ENCODE measurements at places on chromosomes 16 and 17.

DNA sequence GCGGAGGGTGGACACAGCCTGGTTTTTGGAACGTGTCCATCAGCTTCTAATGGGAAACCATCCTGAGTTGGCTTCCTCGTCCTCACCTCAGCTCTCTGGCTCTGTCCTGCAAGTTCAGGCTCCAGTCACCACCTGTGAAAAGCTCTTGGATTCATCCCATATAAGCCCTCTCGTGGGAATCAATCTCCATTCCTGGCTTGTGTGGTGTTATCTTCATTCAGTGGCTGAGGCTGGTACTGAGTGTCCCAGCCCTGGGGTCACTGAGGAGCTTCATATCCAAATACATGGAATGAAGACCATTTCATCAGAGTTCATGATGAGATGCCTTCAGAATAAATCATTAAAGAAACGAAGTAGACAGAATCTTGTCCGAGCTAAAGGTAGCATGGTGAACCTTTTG lies 189.2 kb downstream of the RBFOX1 start:
- DNase-seq = no peak

GRCh38 chr16:53282975-53283946 lies 151.0 kb upstream of the RBL2 start:
- DNase-seq = no peak

DNA sequence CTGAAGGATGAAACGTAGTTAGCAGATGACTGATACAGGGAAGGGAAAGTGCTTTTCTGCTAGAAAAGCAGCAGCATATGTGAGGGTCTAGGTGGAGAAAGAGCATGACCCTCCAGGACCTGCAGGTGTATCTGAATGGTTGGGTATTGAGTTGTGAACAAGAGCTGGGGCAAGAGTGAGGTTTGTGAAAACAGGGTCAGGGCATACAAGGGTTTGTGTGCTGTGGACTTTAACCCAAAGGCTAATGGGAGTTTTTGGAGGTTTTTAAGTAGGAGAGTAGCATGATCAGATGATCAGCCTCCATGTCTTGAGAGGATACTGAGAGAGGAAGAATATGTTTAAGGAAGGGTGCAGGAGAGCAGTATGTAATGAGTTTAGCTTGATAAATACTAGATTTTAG lies 6.1 kb upstream of the CMTM1 start:
- DNase-seq = no peak

- DNase-seq = no peak
Measured at GRCh38 chr17:5950878-5951277, 119.3 kb upstream of the WSCD1 start.

- no peak for DNase-seq
Measured at GRCh38 chr17:79917902-79918484, 78.8 kb upstream of the CBX4 start.

DNA sequence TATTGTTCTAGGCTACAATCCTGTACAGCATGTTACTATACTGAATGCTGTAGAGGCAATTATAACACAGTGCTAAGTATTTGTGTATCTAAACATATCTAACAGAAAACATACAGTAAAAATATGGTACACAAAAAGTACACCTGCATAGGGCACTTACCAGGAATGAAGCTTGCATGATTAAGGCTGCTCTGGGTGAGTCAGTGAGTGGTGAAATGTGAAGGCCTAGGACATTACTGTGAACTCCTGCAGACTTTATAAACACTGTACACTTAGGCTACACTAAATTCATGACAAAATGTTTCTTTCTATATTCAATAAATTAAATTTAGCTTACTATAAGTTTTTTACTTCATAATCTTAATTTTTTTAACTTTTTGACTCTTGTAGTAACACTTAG lies 37.1 kb downstream of the AMFR start:
- no peak for DNase-seq

Data from activated T-helper 2 cell treated with anti-CD3 and anti-CD28 coated beads, Interferon-gamma antibody, Interleukin-2, Interleukin-4, amounts not matched to agents 10 μg/mL and 5 μg/mL and 100 μg/mL, durations not matched to agents 14 hours and 24 hours and 36 hours (primary cell).